Iris pigment epithelial cell (primary cell): ENCODE measurements at places on chromosomes 3 and 15.

- no peak for DNase-seq
Measured at GRCh38 chr3:8450618-8451017, 51.0 kb upstream of the LMCD1 start.

- no peak for DNase-seq
Measured at GRCh38 chr15:100191161-100191560, 150.6 kb downstream of the ADAMTS17 start.

- no peak for DNase-seq
Measured at GRCh38 chr15:36932070-36932469, 168.3 kb downstream of the MEIS2 start.

DNA sequence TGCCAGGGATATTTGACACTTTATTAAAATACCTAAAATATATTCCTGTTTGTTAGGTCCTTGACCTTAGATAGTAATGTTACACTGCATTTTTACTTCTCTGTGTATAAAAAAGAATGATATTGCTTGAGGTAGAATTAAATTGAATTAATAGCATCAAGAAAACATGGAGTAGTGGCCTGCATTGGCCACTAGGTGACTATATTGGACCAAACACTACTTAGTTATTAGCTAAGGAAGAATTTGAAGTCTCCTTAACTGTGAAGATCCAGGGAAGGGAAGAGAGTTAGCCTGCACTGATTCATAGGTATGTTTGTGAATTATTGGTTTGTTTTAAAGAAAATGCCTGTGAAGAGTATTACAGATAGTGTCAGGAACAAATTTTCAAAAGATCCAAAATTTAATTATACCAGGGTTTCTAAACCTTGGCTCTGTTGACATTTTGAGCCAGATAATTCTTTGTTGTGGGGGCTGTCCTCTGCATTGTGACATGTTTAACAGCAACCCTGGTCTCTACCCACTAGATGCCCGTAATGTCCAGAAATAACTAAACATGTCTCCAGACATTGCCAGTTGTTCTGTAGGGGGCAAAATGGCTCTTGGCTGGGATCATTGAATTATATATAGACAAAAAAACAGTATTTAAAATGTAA is 103.6 kb upstream of the THSD4 start:
- peak; percentile 78 for DNase-seq
